ENCODE measurements at places on chromosomes 16 and 17.
A peak's percentile ranks its signal among the peaks of the same experiment; 100 is the strongest.

DNA sequence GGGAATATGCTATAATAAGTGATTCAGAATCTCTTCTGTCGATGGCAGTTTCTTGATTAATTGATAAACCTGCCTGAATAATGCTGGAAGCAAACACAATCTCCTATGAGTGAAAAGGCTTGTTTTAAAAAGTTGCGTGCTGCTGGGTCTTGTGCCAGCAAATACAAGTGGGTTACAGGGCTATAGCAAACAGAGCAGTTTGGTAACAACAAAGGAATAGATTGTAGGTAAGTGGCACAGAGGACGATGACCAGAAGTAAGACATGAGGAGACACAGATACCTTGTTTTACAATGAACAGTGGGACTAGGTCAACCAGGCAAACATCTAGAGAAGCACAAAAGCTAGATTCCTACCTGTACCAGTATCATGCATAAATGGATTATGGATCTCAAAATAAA lies 23.7 kb upstream of the FAAP100 start:
- DNase-seq = no peak

DNA sequence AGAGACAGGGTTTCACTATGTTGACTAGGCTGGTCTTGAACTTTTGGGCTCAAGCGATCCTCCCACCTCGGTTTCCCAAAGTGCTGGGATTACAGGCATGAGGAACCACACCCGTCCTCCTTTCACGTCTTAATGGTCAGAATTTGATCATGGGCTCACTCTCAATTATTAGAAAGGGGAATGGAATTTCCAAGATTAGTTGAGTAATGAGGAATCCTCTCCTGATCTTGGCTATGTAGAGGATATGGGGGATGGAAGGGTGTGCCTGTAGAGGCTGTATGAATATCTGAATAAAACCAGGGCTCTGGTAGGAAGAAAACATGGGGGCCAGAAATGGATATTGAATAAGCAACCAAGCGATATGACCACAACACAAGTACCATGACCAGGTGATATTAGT lies 25.9 kb upstream of the SMURF2 start:
- no peak for DNase-seq

DNA sequence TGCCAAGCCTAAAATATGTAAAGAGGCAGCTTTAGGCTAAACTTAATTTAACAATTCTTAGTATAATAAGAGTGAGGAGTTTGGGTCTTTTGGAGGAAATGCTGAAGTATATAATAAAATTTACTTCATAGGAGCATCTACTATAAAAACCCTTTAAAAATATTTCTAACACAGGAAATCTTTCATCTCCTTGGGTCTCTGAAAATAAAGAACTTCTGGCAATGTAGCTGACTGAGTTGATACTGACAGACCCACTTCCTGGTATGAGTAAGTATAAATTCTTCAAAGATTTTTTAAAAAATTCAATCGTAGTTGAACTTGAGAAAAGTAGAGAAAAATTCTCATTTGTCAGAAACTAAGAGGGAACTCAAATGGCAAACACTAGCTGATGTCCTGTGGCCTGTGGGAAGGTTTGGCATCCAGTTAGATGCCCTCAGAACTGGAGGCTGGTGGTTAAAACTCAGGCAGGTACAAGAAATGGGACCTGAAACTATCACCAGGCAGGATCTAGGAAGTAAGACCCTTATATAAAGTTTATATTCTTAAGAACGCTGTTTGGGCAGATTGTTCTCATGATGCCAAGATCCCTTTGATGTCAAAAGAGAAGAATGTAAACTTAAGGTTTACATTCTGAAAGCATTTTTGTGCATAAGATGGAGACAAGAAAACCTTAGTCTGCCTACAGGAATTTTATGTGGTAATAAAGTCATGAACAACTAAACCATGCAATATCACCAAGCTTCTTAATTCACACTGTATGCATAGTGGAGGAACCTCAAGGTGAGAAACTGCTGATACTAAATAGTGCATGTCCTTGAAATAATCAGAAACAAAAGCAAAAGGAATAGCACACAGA lies 6.2 kb downstream of the KRTAP4-6 start:
- no peak for DNase-seq

- DNase-seq = no peak
These were observed 188.1 kb upstream of the CCL2 start for GRCh38 chr17:34067011-34067410.

DNA sequence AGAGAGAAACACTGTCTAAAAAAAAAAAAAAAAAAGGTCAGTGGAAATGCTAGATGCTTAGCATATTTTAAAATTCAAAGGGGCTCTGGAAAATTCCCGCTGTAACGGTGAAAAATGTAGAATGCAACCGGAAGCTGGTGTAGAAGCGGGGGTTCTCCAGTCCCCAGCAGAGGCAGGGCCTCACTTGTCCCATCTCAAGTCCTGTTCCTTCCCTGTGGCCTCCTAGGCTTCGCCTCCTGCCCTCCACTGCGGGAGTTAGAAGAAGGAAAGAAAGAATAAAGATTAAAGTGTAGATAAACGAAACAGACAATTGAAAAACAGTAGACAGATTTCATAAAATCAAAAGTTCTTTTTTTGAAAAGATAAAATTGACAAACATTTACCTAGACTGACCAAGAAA lies 14.8 kb upstream of the ZNF287 start:
- no peak for DNase-seq

DNA sequence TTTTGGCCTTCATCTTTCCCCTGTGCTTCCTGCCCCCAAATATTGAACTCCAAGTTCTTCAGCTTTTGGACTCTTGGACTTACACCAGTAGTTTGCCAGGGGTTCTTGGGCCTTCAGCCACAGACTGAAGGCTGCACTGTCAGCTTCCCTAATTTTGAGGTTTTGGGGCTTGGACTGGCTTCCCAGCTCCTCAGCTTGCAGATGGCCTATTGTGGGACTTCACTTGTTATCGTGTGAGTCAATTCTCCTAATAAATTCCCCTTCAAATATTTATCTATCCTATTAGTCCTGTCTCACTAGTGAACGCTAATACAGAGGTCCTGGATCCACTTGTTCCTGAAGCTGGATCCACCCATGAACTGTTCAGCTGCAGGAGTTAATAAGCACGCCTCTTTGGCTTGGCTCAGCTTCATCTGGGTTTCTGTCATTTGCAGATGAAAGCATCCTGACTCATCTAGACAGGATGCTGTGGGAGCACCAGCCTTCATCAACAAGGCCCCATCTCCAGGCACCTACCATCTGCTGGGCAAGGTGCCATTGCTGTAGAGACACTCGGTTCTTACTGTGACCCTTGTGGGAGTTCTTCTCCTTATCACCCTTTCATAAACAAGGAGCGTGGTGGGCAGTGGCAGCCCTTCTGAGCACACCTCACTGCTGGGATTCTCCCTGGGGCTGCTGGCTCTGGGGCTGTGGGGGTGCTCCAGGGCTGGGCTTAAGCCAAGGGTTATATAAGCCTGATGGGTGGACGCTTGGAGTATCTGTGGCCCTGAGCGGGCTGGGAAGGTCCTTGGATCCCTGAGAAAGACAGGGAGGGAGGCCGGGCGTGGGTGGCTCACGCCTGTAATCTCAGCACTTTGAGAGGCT lies 23.1 kb downstream of the LAT start:
- peak; percentile 42 for DNase-seq

DNA sequence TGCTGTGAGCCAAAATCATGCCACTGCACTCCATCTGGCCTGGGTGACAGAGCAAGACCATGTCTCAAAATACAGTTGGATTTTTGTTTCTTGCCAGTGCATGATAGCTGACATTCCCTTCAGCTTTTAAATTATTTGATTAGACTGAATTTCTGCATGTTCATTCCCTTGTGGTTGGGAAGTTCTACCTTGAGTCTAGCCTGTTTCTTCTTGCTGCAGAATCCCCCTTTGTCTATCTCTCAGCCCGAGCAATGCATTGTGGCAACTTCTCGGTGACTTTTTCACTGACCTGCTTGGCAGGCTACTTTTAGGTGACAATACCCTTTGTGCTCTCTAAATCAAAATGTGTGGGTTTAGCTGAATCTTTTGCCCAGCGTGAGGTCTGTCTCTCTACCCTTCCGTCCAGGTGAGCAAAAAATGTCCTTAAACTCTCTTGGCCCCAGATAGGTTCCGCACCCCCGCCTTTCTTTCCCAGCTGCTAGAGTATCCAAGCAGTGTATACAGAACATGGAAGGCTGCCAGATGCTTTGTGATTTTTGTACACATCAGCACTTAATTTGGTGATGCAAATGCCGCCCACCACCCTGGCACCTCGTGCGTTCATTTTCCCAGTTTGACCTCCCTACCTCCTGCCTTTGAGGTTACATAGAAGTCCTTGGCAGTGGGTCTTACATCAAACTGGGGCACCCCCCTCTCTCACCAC lies 130.2 kb downstream of the ABCC6 start:
- no peak for DNase-seq

DNA sequence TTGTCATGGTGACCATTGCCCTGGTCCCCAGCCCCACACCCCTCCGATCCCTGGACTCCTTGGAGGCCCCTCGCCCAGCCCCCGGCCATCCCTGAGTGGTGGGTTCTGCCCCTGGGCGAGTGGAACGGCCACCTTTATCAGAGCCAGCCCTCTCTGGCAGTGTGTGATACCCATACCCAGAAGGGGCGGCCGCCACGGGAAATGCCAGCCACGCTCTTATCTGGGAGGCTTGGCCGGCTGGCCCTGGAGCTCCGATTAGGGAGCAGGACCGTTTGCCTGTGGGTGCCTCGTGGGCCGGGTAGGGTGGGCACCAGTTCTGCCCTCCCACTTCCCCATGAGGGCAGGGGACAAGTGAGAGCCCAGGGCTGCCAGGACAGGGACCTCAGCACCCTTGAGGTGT lies 58.3 kb upstream of the ZC3H18 start:
- DNase-seq = no peak

DNA sequence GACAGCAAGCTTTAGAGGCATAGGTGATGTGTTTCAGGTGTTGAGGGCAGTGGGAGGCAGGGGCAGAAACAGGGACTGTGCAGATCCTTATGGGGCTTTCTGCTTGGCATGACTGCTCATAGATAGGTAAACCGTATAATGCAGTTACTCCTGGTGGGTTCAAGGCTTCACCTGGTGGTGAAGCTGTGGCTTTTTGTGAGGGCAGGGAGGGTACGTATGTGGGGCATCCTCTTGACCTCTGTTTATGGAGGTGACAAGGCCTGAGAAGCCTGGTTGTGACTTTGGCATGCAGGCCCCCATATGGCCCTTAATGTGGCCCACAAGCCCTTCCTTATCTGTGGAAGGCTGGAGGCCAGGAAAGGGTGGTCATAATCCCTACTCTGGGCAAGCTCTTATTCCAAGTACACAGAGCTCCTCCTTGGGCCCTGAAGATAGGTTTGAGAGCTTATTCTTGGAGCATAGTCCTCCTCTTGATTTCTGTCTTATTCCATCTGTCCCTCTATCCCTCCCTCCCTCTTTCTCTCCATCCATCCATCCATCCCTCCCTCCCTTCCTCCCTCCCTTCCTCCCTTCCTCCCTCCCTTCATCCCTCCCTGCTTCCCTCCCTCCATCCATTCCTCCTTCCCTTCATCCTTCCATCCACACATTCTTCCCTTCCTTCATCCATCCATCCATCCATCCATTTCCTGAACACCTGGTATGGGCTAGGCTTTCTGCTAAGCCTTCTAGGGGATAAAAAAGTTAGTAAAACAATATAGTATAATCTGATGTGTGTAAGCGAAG lies 1.3 kb upstream of the CCL16 start:
- DNase-seq = no peak

DNA sequence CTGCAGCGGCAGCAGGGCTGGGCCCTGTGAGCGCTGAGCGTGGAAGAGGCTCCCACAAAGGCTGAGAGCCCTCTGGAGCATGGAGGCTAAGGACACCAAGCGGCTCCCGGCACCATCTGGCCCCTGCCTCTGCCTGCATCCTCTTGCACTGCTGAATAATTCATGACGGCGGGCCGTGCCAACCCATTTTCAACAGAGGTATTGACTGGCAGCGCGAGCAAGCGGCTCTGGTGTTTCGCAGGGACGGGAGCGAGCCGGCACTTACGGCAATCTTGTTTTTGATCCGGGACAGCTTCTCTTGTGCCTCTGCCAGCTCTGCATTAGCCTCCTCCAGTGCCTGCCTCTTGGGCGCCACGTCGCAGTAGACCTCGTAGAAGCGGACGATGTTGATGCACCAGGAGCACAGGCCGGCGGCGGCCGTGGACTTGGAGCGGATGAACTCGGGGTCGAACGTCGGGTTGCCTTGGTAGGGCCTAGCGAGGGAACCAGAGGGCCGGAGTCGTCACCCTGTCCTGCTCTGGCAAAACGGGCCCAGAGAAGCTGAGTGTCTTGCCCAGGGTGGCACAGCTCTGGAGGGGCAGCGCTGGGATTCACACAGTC lies 80.4 kb downstream of the PGS1 start:
- DNase-seq = no peak

DNA sequence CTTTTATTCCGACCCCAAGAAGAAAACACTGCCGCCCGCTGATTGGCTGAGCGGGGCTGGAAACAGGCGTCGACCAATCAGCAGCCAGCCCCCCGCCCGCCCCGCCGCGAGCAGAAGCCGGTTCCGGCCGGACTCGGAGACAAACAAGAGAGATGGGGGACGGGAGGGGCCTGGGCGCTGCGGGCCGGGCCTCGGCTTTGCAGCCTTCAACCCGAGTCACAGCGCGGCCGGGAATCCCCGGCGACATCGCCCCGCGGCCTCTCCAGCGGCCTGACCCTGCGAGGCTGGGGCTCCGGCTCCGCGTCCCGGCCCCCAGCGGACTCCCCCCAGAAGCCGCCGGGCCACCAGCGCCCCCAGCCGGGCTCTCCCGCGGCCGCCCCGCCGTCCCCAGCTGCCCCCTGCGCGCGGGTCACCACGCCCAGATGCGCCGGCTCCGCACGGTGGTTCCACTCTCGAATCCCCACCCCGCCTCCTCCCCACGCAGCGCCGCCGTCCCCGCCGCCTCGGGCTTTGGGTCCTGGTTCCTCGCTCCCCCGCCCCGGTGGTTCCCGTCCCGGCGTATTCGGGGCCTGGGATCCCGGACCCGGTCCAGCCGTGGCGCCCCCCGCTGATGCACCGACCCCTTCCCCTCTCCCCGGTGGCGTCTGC lies 346 bp upstream of the SLC43A2 start:
- DNase-seq = peak; percentile 80

DNA sequence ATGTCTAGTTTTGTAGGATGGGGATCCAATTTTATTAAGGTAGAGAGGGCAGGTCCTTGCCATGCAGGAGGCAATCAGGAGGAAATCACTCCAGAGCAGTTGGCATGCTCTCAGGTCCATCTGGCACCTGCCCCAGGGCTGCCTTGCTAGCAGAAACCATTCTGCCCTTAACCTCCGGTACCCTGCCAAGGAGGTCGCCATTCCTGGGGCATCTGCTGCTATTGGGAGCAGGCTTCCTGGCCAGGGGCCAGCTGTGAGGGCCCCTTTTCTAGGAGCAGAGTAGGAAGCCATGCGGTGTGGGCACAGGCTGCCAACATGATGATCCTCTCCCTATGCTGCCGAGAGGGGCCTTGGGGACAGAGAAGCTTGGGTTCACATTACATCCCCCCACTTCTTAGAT lies 47.6 kb upstream of the MGAT5B start:
- DNase-seq = no peak

- no peak for DNase-seq
These were observed 11.0 kb downstream of the CYB561 start for GRCh38 chr17:63434951-63435571.

- no peak for DNase-seq
These were observed 22.9 kb upstream of the CORO6 start for GRCh38 chr17:29645515-29646051.

- DNase-seq = no peak
These were observed 88.2 kb downstream of the NOG start for GRCh38 chr17:56681561-56682266.

- no peak for DNase-seq
These were observed 230.6 kb downstream of the C16orf95 start for GRCh38 chr16:87086575-87086974.

- no peak for DNase-seq
These were observed 78.8 kb downstream of the WIPI1 start for GRCh38 chr17:68378268-68379176.

All from stimulated activated CD4-positive, alpha-beta T cell treated with anti-CD3 and anti-CD28 coated beads, TNF-alpha, amount 100 ng/mL, for 1 hour (primary cell).